ENCODE measurements at places on chromosomes 4 and X. TPM values are rescaled to one million over a fixed set of nuclear protein-coding genes. Genes with fewer than 3 reads are reported as not detected.

DNA sequence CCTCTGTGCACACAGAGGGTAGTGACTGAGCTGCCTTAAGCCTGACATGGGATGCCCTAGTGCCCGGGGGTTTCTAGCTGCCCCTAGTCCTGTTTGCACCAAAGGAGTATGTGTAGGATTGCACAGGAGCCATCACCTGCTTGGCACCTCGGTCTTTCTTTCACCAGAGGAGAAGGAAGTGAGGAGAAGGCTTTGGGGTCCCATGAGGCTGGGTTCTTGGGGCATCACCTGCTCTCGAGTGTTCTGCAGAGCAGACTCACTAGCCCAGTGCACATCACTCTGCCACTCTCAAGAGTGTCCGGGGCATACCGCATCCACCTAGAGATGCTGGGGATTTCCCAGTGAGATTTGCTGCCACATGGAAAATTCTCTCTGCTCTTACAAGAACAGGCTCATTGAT, 40.5 kb upstream of the GPR78 start:
- no peak for DNase-seq

Gene LRCH2
- polyA plus RNA-seq: 1.8 TPM

DNA sequence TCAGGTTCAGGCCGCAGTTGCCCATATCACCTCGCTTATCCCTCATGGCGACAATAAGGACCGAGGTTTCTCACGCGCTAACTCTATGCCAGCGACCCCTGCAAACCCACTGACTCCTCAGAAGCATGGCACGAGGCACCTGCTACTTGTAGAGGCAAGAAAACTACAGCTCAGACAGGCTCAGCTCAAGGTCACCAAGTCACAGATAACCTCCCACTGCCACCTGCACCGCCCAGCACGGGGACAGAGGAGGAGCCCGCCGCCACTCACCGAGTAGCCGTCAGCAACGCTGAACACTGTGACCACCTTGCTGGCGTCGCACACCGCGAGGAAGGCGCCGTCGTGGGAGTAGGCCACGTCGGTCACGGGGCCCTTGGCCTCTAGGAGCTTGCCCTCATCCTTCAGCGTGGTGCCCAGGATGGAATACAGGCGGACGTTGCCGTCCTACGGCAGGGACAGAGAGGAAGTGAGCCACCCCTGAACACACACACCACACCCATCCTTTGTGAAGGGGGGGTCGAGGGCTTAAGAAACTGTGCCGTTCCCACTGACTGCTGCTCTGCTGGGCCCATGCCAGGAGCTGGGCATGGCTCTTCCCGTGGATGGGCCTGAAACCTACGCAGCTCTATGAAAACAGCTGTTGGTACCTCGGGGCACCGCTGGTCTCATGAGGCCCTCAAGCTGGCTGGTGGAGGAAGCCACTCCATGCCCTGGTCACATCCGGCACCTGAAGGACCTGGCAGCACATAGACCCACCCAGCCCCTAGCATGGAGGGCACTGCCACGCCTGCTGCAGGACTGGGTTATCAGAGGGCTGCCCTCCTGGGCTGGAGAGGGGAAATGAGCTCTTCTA, 38.9 kb downstream of the WDR1 start:
- no peak for DNase-seq

- no peak for DNase-seq
These were observed 9.3 kb upstream of the SAT1 start for GRCh38 chrX:23773601-23774175.

Gene AKAP14
- polyA plus RNA-seq: not detected

GRCh38 chrX:130413415-130413814, 11.6 kb downstream of the RBMX2 start:
- no peak for DNase-seq

Gene CENPVL2
- polyA plus RNA-seq: not detected
